ENCODE measurements at places on chromosomes 12 and 14.

- no peak for DNase-seq
Observed at GRCh38 chr14:100775351-100775830, 48.7 kb downstream of the DLK1 start.

GRCh38 chr14:55440385-55440784 lies at the start of gene TBPL2:
Gene TBPL2, minus strand, starts transcription at chr14:55440616. Its CDS starts 167 bp downstream, at chr14:55440449.
- DNase-seq: no peak

DNA sequence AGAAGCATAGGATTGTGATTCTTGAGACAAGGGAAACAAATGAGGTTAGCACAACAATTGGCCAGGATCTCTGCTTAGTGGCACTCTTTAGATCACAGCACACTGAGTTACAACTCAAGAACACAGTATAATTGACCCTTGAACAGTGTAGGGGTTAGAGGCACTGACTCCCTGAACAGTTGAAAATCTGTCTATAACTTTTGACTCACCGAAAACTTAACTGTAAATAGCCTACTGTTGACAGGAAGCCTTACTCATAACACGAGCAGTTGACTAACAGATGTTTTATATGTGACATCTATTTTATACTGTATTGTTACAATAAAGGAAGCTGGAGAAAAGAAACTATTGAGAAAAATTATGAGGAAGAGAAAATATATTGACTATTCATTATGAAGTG lies 296.1 kb downstream of the RERGL start:
- no peak for DNase-seq

DNA sequence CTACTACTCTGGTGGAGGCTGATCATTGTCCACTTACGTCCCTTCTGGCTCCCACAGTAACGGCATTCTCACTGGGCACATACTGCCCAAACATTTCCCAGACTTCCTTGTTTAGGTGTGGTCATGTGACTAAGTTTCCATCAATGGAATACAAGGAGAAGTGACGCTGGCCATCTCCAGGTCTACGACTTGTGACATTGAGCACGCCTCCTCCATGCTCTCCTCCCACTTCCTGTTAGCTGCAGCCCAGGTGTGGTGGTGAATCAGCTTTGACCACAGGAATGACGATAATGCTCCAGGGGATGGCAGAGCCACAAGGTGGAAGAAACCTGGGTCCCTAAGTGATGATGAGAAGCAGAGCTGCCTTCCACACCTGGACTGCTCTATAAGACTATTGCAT lies 6.0 kb upstream of the SLC24A4 start:
- no peak for DNase-seq

DNA sequence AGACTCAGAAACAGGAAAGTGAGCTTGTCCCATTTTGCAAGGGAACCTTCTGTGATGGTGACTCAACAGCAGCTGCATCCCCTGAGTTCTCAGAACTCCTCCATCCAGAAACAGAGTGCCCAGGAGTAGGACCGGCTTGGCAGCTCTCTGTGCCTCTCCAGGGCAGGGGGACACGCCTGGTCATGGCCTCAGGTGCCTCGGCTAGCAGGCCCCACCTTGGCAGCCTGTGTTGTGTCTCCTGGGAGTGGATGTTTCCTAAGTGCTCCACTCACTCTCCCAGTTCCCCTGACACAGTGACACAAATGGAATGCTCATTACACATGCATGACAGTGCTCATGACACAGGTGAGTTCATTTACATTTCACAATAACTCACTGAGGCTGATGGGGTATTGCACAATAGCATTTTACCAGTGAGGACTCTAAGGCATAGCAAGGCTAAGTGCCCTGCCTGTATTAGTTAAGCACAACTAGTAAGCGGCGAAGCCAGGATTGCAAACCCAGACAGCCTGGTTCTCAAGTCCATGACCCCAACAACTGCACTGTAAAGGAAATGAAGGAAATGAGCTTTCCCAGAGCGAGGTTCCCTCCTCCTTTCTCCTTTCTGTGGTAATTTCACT lies 47.4 kb downstream of the CALM1 start:
- no peak for DNase-seq

Measured in muscle of leg (tissue), 16 donors.